ENCODE measurements at places on chromosomes 4 and X.

DNA sequence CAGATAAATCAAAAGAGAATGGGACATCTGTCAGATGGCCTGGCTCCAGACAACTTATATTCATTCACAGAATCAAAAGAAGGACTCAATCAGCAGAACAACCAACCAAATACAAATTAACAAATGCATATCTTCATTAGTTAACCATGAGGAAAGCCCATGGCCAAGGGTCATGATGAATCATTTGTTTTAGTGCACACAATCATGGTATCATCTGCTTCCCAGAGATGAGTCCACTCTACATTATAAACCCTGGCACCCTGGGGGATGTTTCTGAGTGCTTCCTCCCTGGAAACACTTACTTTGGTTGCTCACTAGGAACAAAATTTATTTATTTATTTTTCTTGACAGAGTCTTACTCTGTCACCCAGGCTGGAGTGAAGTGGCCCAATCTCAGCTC is 453.3 kb upstream of the HS3ST1 start:
- DNase-seq = no peak

DNA sequence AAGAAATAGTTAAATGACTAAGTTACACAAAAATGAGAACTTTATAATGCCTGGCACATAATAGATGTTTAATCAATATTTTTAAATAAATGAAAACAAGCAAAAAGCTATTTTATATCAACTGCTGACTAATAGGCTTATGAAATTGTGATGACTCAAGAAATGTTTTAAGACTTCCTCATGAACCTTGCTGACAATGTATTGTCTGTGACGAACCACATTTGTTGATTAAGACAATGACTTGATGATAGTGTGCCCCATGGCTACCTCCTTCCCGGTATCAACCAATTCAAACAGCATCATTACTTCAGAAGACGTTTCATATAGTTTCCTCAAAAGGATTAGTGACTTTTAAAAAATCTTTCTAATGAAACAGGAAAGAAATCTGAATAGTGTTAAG is 7.9 kb downstream of the CXCL6 start:
- DNase-seq = no peak

- DNase-seq = no peak
Measured at GRCh38 chr4:36332782-36333131, 51.3 kb downstream of the DTHD1 start.

DNA sequence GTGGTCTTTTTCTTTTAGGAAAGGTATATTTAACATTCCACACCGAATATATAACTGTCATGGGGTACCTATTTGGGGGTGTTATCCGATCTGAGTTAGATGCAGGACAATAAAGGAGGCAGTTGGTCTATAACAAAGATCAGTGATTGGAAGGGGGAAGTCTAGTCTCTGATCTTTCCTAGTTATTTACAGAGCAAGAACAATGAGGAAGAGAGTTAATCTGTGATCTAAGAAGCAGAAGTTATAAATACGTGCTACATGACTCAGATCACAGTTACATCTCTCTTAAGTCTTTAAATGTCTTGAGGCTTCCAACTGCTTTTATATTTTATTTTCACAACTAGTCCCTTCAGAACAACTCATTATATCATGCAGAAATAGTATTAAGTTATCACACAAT is 33.2 kb upstream of the ARMCX4 start:
- no peak for DNase-seq

- DNase-seq = no peak
Measured at GRCh38 chrX:2707334-2707760, 16.3 kb downstream of the CD99 start.

GRCh38 chrX:19857131-19857530 is 30.3 kb downstream of the SH3KBP1 start:
- DNase-seq = no peak

- no peak for DNase-seq
Measured at GRCh38 chr4:17758485-17758884, 22.9 kb downstream of the FAM184B start.

- DNase-seq = no peak
Measured at GRCh38 chr4:173821036-173821435, 291.0 kb upstream of the HAND2 start.

- DNase-seq = no peak
Measured at GRCh38 chr4:122639181-122639580, 18.3 kb upstream of the IL21 start.

DNA sequence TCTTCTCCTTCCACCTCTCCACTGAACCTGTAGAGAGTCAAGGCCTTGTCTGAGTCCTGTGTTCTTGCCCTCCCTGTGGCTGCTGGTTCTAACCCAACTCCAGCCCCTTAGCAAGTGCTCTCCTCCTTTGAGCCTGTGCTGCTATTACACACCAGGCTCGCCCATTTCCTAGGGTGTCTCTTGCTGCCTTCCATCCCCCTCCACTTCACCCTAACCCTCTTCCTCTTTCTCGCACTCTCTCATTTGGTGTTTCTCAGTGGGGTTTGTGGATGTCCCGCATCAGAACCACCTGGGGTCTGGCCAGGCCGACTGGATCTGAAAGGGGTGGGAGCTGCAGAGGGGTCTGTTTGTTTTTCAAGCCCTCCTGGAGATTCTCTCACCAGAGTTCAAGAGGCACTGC is 156.7 kb downstream of the SPRY1 start:
- DNase-seq = no peak

DNA sequence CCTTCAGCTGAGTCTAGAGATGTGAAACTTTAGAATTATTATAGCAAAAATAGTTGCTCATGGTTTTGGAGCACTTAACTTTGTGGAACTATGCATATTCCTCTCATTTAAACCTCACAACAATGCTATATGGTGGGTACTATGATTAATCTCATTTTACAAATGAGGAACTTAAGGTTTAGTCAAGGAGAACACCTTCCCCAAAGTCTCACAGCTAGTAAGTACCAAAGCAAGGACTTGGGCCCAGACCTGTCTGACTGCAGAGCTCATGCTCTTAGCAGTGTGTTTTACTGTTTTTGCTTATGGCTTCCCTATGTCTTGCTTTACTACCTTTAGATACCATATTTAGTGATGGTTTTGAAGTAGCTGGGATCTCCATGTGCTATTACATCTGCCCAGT is 5.1 kb downstream of the UBE2A start:
- DNase-seq = no peak

GRCh38 chr4:141132072-141132708 is 1.1 kb downstream of the RNF150 start:
- peak; percentile 68 for DNase-seq

GRCh38 chrX:71917621-71918343 is 7.1 kb downstream of the NHSL2 start:
- no peak for DNase-seq

DNA sequence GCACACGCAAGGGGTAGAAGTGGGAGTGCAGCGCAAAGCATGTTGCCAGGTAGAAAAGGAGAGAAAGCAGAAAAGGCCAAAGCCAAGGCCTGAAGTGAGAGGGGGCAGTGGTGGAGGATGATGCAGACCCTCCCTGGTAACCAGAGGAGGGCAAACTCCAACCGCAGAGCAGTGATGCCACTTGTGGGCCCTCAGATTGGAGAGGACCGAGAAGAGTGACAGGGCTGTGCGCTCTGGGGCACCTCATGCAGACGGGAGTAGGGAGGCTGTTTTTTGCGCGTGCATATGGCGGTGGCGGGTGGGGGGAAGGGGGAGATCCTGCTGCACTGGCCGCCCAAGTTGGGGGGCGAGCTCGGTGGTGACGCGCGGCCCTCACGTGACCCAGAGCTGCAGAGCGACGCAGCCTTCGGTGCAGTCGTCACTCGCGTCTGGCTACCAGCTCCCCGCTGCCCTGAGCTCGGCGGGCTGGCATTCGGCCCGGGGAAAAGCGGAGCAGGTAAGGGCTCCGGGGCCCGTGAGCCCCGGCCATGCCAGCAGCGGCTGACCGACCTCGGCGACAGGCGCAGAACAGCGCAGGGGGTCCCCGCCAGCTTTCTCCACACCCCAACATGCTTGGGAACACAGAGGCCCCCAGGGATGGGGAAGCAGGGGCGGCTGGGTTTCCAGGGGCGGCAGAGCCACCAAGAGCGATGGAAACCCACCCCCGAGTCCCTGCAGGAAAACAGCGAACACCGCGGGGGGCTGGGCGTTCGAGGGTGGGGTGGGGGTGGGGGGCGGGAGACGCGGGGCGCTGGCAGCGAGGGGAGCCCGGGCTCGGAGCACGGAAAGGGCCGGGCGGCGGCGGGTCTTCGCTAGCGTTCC is at the start of gene BEX3:
TSS of gene BEX3 (plus strand) at position 421 of the 861 bp plus-strand sequence. CDS start 984 bp downstream, outside the sequence.
- peak; percentile 83 for DNase-seq

DNA sequence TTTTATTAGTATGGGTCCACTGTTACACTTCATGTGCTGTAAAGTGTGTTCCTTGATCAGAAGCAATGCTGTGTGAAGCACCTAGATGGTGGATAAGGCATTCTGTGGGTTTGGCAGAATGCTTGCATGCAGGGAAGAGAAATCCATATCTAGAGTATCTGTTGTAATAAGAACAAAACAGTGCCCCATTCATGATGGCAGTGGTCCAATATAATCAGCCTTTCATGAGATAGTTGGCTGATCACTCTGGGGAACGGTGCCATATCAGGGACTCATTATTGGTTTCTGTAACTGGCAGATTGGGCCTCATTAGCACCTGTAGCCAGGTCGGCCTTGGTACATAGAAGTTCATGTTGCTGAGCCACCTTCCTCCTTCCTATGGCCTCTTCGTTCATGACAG is 28.7 kb downstream of the STIM2 start:
- no peak for DNase-seq

- no peak for DNase-seq
Measured at GRCh38 chr4:39613093-39613656, 25.5 kb downstream of the SMIM14 start.

GRCh38 chrX:123860983-123861382 is 1.1 kb downstream of the XIAP start:
- DNase-seq = no peak

DNA sequence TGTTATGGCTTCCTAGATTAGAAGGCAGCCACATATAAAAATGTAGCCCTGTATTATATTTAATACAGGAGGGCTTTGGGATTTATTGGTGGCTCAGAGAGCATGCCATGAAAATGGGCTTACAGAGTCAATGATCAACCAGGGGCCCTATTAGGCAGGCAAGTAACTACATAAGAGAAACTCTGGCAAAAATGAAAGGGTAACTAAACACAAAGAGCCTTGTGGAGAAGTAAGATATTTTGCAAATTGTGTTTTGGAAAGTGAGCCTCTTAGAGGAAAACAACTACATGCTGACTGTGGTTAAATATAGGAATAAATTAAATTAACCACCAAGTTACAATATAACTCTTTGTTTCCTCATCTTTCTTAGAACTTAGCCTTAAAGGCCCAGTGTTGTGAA is 5.5 kb downstream of the SAT1 start:
- no peak for DNase-seq

- no peak for DNase-seq
Measured at GRCh38 chr4:35175487-35175886, 1068.8 kb downstream of the ARAP2 start.

DNA sequence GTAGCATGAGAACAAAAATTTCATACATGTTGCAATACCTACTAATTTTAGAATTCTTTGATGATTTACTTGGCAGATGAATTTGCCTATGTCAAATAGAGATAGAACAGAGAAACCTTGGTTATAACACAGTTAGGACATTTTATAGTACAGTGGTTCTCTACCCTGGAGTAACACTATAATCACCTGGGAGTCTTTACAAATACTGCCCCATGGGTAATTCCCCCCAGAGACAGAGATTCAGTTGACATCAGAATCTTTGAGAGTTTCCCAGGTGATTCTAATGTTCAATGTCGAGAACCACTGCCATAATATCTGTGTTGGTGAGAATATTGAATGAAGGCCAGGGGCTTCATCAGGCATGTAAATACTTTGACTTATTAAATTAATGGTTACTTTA is 401.3 kb upstream of the NDST4 start:
- no peak for DNase-seq

DNA sequence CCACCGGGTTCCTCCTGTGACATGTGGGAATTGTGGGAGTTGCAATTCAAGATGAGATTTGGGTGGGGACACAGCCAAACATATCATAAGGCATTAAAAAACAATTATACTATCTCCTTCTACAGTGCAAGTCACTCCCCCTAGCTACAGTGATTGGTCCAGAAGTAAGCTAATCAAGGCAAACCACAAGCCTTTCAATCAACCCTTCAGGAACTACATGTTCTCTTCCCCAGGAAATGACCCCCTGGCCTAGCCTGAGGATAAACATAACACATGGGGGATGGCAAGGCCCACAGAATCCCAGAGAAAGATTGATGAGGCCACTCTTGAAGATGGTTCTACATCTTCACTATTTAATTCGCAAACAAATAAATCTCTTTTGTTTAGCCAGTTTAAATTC is 25.2 kb upstream of the FAM241A start:
- DNase-seq = no peak

- DNase-seq = no peak
Measured at GRCh38 chr4:169253113-169253671, 17.6 kb downstream of the SH3RF1 start.

- DNase-seq = no peak
Measured at GRCh38 chr4:53571936-53572599, 19.2 kb downstream of the LNX1 start.

DNA sequence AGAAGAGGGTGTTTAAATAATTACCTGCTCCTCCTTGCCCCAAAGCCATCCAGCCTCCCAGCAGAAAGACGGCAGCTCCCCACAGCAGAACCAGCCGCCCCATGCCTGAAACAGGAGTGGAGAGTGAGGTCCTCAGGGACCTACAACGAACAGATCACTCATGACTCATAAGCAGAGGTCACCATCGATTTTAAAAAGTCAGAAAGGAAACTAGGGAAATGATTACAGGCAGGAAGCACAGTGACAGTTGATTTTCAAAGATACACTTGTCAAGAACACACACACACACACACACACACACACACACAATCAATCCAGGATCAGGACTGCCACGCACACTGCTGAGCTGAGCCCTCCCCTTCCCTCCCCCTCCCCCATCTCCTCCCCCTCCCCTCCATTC is at the start of gene CRLF2:
TSS of gene CRLF2 (minus strand) at position 118 of the 400 bp plus-strand sequence. CDS start at position 103, 15 bp downstream.
- DNase-seq = no peak

GRCh38 chr4:165621983-165622382 is 243.2 kb downstream of the CPE start:
- no peak for DNase-seq

DNA sequence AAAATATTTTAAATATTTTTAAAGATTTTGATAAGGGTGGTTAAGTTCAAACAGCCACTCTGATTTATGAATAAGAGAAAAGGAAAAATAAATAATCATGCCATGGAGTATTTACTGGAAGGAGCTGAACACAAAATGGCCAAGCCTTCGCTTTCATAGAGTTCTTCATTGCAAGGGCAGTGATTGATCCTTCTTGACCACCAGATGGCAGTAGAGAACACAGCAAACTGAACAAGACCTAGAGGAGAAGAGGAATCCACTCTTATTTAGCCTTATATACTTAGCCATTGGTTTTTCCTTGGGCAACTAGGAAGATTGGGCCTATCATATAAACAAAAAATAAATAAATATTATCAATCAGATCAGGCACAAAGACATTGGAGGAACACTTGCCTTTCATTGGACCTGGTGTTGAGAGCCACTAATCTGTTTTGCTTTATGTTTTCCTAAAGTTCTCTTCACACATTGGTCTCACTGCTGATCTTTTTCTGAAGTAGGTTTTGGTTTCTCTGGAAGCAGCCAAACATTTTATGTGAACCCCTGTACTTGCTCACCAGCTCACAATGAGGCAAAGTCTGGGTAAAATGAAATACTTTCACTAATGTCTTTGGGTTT is 58.1 kb upstream of the PARM1 start:
- DNase-seq = no peak
